ENCODE measurements at places on chromosomes 6 and 20. TPM values are rescaled to one million over a fixed set of nuclear protein-coding genes. Genes with fewer than 3 reads are reported as not detected.

The DUSP15 gene
- total RNA-seq, result not detected

GRCh38 chr6:145863366-145863765, 48.8 kb upstream of the FBXO30 start:
- DNase-seq, result no peak

DNA sequence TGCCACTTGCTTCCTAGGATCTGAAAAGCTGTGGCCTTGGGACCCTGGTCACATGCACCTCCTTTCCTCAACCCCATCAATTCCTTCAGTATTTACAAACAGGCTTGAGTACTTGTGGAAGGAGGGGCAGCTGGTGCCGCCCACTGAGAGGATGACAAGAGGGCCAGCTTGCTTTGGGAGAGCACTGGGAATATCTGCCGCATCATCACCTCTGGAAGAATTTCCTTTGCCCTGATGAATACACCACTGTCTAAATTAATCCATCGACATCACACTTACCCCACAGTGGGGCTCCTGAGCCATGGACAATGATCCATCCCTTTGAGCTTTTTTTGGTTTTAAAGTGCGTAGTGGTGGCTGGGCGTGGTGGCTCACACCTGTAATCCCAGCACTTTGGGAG, 25.9 kb downstream of the TBC1D20 start:
- DNase-seq, result no peak

The EGFL8 gene
- total RNA-seq, result 5.1 TPM

- no peak for DNase-seq
Measured at GRCh38 chr6:137749696-137750211, 117.3 kb upstream of the TNFAIP3 start.

- no peak for DNase-seq
Measured at GRCh38 chr6:144395014-144395413, 109.9 kb downstream of the UTRN start.

The ADGRG6 gene
- total RNA-seq, result not detected

DNA sequence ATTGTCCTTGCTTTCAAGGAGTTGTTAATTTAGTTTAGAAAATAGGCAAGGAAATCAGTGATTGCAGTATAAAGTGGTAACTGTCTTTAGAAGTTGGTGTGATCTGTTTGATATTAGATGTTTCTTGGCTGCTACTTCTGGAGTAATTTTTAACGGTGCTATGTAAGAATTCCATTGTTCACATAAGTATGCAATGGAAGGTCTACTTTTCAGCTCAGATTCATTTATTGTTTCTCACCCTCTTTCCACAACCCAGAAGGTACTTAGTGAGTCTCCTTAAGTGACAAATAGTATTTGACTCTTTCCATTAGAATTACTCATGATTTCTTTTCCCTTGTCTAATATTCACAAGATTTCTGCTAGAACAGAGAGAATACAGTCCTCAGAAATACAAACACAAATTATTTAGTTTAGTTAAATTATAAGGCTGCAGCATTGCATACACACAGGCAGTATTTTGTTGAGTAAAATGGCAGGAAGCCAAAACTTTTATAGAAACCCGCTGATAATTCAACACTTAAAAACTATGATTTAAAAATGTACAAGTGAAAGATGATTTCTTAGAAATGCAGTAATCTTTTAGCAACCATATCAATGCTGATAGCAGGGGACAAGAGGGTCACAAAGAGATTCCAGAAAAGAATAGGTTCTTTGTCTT, 554.3 kb downstream of the CD109 start:
- DNase-seq, result no peak

DNA sequence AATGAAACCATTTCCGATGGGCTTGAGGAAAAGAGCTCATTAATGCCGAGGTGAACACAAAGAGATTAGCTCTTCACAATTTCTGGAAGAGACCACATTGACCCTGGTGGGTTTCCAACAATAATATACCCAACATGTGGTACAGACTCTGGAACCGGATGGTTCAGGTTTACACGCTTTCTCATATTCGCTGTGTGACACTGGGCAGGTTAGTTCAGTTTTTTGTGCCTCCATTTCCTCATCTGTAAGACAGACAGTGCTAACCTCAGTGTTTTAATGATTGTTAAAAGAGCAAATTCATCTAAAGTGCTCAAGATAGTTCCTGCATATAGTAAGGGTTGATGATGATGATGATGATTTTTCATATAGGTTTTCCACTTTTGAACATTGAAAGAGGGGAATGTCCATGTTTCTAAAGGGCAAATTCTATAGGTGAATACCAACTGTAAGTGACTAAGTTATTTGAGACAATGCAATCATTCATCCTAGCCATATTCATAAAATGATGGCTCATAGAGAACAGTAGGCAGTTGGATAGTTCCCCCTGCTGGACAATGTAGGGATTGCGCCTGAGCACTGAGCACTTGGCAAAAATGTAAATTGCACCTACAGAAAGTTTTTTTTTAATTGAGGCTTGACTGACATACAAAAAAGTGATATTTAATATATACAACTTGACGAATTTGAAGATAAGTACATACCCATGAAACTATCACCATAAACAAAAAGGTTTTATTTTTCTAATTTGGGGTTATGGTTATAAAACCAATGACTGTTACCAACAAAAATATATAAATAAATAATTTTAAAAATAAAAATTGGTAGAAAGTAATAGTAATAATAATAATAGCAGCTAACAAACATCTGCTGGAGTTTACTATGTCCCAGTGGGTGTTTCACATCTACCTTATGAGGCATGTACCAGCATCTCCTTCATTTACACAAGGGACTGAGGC, 2.1 kb upstream of the PERP start:
- DNase-seq, result peak; percentile 84

DNA sequence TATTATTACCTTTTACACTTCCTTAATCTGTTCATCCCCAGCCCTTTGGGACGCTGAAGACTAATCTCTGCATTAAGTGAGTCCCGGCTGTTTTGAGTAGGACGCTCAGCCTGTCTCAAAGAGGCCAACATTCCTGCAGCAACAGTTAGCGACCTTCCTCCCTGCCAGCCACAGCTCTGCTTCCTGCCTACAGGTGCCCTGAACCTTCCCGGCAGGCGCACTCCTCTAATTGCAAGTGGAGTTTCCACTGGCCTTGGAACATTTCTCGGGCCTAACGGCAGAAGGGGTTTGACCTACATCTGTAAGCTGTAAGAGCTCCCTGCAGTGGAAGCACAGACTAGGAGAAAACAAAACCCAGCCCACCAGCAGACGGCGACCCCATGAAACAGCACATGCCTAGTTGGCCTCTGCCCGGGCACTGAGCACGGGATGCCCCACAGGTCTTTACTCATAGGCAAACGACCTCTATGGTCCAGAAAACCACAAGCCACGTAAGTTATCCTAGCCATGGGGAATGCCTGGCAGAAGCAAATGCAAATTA, 137.9 kb downstream of the DTNBP1 start:
- DNase-seq, result no peak

DNA sequence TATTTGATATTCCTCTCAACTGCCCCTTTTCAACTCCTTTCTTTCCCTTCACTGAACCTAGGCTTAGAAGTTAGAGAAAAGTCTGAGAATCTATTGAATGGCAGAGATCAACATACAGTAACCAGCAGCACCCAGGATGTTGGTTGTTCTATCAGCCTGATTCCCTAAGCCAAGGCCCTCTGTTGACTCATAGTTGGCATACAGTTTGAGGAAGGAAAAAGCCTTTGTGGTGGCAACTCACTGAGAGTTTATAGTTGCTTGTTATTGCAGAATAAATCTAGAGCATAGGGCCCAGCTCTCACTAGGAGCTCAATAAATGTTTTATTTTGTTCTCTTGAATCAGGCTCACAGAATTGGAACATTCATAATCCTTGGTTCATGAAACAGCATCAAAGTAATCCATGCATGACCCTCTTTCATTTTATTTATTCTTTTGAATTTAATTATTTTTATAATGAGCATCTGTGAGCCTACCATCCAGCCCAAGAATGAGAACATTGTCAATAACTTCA, 119.1 kb upstream of the ADGRF1 start:
- DNase-seq, result no peak

DNA sequence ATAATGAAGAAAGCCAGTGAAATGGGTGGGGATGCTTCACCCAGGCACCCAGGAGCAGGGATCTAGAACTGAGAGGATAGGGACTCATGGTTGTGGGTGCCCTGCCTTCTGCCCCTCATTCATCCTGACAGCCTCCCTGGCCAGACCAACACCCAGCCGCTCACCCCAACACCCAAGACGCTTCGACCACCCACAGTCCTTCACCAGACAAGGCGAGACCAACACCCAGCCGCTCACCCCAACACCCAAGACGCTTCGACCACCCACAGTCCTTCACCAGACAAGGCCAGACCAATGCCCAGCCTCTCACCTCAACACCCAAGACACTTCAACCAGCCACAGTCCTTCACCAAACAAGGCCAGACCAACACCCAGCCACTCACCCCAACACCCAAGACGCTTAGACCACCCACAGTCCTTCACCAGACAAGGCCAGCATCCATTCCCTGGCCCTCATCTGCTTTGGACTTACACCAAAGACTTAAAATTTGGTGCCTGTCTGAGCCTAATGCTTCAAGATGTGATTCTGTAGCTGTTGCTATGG, 131.5 kb downstream of the ANKRD60 start:
- no peak for DNase-seq

The CCN2 gene
- not detected for total RNA-seq

GRCh38 chr6:11262242-11262641, 29.8 kb upstream of the NEDD9 start:
- no peak for DNase-seq

GRCh38 chr6:125050663-125051318, 88.6 kb downstream of the RNF217 start:
- no peak for DNase-seq

GRCh38 chr20:34215711-34216381, 25.4 kb upstream of the ASIP start:
- peak; percentile 51 for DNase-seq

- no peak for DNase-seq
Measured at GRCh38 chr20:58765780-58766179, 73.2 kb downstream of the NPEPL1 start.

The EYS gene
- total RNA-seq, result not detected

GRCh38 chr6:156517088-156517487, 260.1 kb upstream of the ARID1B start:
- no peak for DNase-seq

- no peak for DNase-seq
Measured at GRCh38 chr6:95648636-95649035, 71.3 kb downstream of the MANEA start.

All from activated CD4-positive, alpha-beta memory T cell treated with anti-CD3 and anti-CD28 coated beads, Interleukin-2, amount 10 ng/mL, durations not matched to agents 7 days and 5 days (primary cell).